ENCODE measurements at places on chromosomes 4 and X. TPM values are rescaled to one million over a fixed set of nuclear protein-coding genes. Genes with fewer than 3 reads are reported as not detected.

The CTAG2 gene
- total RNA-seq: 27.1 TPM

The TRIM61 gene
- total RNA-seq: 4.7 TPM

The SRPX2 gene
- total RNA-seq: 20.6 TPM

- no peak for DNase-seq
These were observed 177.3 kb downstream of the BANK1 start for GRCh38 chr4:101967697-101968346.

DNA sequence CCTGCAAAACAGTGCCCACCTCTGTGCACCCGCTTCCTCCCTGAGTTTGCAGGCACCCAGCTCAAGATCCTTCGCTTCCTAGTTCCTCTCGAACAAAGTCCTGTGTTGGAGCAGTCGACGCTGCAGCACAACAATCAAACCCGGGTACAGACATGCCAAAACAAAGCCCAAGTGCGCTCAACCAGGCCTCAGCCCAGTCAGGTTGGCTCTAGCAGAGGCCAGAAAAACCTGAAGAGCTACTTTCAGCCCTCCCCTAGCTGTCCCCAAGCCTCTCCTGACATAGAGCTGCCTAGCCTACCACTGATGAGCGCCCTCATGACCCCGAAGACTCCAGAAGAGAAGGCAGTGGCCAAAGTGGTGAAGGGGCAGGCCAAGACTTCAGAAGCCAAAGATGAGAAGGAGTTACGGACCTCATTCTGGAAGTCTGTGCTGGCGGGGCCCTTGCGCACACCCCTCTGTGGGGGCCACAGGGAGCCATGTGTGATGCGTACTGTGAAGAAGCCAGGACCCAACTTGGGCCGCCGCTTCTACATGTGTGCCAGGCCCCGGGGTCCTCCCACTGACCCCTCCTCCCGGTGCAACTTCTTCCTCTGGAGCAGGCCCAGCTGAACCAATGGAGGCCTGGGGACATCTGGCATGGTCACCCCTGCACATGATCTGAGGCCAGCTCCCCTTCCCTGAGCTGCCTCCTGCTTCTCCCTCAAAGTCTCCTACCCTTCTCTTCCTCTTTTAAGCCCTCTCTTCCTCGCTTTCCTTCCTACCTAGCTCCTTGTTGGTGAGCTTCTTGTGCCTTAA lies 6.9 kb downstream of the APEX2 start:
- DNase-seq: no peak

- no peak for DNase-seq
These were observed 8.5 kb upstream of the CCSER1 start for GRCh38 chr4:90118527-90119195.

- peak; percentile 38 for DNase-seq
These were observed 89.6 kb downstream of the RTL5 start for GRCh38 chrX:72041871-72042851.

- no peak for DNase-seq
These were observed 2.1 kb downstream of the SHISA3 start for GRCh38 chr4:42399393-42399792.

DNA sequence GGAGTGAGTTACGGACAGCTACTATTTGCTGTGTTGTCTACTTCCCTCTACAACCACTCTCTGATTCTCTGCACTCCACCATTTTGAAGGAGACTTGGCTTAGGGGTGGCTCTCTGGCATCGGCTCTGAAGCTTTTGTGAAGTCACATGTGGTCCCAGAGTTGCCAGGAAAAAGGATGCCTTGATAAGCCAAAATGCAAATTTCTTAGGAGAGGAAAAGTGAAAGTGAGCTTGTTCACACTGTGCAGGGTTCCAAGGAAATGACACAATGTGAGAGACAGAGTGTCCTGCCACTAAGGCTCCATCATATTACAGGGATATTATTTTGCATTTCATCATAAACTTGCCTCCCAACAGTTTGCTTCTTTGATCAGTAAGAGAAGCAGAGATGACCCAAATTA lies 7.2 kb downstream of the PHOX2B start:
- DNase-seq: no peak

GRCh38 chr4:163063891-163064290 lies 102.8 kb downstream of the NAF1 start:
- DNase-seq: no peak

All from IMR-90 (cell line).